ENCODE measurements at places on chromosomes 7 and 10.

GRCh38 chr10:84739641-84740040 lies 411.3 kb downstream of the CCSER2 start:
- H3K36me3 ChIP-seq = no peaks in the 10 kb centered on the region
- H3K4me3 ChIP-seq = no peak overlapping the region
- no peak for DNase-seq
- H3K4me1 ChIP-seq = no peaks in the 10 kb centered on the region
- peaks cover 3% of the 10 kb centered on the region for H3K27me3 ChIP-seq
- H3K27ac ChIP-seq = no peak overlapping the region

DNA sequence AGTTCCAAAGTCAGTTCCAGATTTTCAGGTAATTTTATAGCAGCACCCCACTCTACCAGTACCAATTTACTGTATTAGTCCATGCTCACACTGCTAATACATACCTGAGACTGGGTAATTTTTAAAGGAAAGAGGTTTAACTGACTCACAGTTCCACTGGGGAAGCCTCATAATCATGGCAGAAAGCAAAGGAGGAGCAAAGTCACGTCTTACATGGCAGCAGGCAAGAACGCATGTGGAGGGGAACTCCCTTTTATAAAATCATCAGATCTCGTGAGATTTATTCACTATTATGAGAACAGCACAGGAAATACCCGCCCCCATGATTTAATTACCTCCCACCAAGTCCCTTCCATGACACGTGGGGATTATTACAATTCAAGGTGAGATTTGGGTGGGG lies 142.4 kb downstream of the AHR start:
- no peak for DNase-seq
- peaks cover 5% of the 10 kb centered on the region for H3K4me1 ChIP-seq
- H3K36me3 ChIP-seq = peaks cover 4% of the 10 kb centered on the region

DNA sequence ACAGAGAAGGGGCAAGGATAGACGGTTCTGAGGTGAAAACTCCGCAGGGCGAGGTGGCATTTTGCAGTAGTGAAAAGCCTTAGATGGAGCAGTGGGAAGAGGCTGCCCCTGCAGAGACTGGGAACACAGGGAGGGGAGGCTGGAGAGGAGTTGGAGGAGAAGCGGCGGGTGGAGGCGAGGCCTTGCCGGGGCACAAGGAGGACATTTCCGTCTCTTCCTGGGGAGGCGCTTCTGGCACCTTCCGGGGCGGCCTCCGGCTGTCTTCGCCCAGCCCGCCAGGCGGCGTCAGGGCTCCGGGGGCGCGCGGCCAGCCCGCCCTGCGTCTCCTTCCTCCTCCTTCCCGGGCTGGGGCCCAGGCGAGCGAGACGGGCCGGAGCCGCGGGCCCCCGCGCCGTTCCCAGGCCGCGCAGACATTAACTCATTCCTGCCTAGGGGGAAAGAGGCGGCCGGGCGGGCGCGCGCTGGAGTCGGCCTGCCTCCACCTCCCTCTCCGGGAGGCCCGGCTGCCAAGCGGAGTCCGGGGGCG lies 42.7 kb downstream of the LDB3 start:
- no peaks in the 10 kb centered on the region for H3K36me3 ChIP-seq
- peak overlapping the region; percentile 92 for H3K27ac ChIP-seq
- H3K27me3 ChIP-seq = no peaks in the 10 kb centered on the region
- peak; percentile 88 for DNase-seq
- peak overlapping the region; percentile 84 for H3K4me3 ChIP-seq

DNA sequence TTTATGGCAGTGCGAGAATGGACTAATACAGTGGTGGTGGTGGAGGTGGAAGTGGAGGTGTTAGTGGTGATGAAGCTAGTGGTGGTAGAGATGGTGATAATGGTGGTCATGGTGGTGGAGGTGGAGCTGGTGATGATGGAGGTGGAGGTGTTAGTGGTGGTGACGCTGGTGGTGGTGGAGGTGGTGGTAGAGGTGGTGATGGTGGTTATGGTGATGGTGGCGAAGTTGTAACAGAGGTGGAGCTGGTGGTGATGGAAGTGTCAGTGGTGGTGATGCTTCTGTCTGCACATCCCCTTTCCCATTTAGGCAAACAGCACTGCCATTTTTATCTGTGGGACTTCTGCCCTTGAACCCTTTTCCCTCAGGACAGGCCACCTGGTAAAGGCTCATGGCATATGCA lies 7.4 kb upstream of the PTPRN2 start:
- no peak overlapping the region for H3K4me3 ChIP-seq
- H3K27me3 ChIP-seq = no peaks in the 10 kb centered on the region
- DNase-seq = no peak
- no peaks in the 10 kb centered on the region for H3K4me1 ChIP-seq
- H3K27ac ChIP-seq = no peak overlapping the region
- H3K36me3 ChIP-seq = peaks cover 12% of the 10 kb centered on the region

DNA sequence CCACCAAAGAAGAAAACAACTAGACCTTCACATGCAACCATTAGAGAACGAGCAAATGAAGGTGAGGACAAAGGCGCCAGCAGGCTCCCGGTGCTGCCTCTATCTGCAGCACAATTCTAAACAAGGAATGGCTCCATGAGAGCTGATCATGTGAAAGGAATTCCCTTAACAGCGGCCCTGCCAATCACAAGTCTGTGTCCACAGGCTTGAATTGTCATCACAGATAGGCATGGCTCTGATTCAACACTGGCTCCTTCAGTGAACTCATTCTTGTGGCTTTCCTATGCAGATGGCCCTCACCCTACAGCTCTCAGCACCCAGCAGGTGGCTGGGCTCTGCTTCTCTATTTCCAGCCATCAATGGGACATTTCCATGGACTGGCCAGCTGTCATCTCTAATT lies 36.2 kb downstream of the LAMB1 start:
- no peaks in the 10 kb centered on the region for H3K4me1 ChIP-seq
- H3K36me3 ChIP-seq = no peaks in the 10 kb centered on the region
- peaks cover 6% of the 10 kb centered on the region for H3K27me3 ChIP-seq
- H3K27ac ChIP-seq = no peak overlapping the region

DNA sequence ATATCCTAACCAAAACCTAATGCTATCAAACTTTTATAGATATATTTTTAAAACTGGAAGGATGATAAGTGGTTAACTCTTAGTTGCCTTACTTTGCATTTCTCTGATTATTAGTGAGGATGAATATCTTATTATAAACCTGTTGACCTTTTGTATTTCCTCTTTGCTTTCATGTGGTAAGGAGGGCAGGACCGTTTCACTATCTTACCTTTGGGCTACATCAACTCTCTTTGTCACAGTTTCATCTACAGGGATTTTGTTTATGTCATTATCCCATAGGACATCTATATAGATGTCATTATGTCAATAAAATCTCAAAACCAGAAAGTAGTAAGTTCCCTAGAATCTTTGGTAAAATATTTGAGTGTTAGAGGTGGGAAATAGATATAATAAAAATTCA lies 219.3 kb downstream of the THSD7A start:
- no peaks in the 10 kb centered on the region for H3K27me3 ChIP-seq
- H3K27ac ChIP-seq = no peak overlapping the region
- no peak for DNase-seq
- no peaks in the 10 kb centered on the region for H3K4me1 ChIP-seq
- no peaks in the 10 kb centered on the region for H3K36me3 ChIP-seq
- no peak overlapping the region for H3K4me3 ChIP-seq

- no peak overlapping the region for H3K4me3 ChIP-seq
- H3K36me3 ChIP-seq = no peaks in the 10 kb centered on the region
- H3K27ac ChIP-seq = no peak overlapping the region
- H3K4me1 ChIP-seq = no peaks in the 10 kb centered on the region
- H3K27me3 ChIP-seq = no peaks in the 10 kb centered on the region
Observed at GRCh38 chr10:112361951-112362751, 11.8 kb upstream of the ACSL5 start.

GRCh38 chr10:43111101-43111500 lies 27.1 kb upstream of the CSGALNACT2 start:
- no peaks in the 10 kb centered on the region for H3K27me3 ChIP-seq
- no peaks in the 10 kb centered on the region for H3K36me3 ChIP-seq
- DNase-seq = no peak
- H3K27ac ChIP-seq = no peak overlapping the region

DNA sequence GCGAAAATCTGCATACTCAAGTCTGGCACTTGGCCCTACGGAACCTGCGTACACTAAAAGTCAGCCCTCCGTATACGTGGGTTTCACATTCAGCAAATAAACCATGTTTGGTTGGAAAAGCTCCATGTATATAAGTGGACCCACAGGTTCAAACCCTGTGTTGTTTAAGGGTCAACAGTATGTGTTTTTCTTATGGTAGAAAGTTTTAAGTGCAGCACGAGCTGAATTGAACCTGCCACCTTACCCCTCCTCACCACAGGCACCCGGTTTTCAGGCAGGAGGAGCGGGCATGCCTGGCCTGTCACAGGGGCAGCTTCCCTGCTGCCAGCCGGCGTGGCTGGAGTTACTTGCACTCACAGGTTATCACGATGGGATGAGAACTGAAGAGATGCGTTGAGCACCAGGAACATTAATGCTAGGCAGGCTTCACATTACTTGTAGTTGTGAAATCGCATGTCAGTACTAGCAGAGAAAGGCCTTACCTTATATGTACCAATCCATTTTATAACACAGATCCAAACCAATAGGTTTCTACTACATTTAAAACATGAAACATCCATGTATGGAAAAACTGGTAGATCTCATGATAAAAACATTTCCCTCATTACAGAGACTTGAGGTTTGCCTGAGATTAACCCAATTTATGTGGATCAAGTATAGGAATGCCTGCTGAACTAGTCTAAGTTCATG lies 12.9 kb downstream of the INSIG1 start:
- no peak for DNase-seq
- no peaks in the 10 kb centered on the region for H3K27me3 ChIP-seq
- H3K4me1 ChIP-seq = peaks cover 16% of the 10 kb centered on the region
- H3K27ac ChIP-seq = no peak overlapping the region
- no peak overlapping the region for H3K4me3 ChIP-seq

Measured in activated CD4-positive, alpha-beta memory T cell treated with anti-CD3 and anti-CD28 coated beads, Interleukin-2, amount 10 ng/mL, durations not matched to agents 7 days and 5 days (primary cell).